ENCODE measurements at places on chromosomes 3 and 15. TPM values are rescaled to one million over a fixed set of nuclear protein-coding genes. Genes with fewer than 3 reads are reported as not detected.

GRCh38 chr15:73934281-73934680 lies 8.0 kb downstream of the LOXL1 start:
- H3K27me3 ChIP-seq = peaks cover 2% of the 10 kb centered on the region
- H3K4me1 ChIP-seq = peaks cover under 1% of the 10 kb centered on the region
- no peak overlapping the region for H3K4me3 ChIP-seq
- no peak overlapping the region for H3K27ac ChIP-seq

DNA sequence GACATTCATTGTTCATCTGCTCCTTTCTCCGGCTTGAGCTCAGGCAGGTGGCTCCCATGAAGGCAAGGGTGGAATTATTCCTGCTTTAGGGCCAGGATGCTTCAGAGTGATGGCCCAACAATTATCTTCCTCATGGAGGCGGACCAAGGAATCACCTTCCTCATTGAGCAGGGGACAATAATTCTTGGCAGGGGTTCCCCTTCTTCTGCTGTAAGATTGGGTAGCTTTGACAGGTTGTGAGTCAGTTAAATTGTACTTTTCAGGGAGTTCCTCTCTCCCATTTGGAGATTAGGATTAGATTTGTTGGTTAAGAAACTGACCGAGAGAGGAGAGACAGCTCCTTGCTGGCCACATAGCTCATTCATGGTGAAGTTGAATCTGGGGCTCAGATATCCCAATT lies 31.4 kb upstream of the CD47 start:
- peaks cover 2% of the 10 kb centered on the region for H3K27me3 ChIP-seq
- DNase-seq = no peak
- H3K4me3 ChIP-seq = no peak overlapping the region

DNA sequence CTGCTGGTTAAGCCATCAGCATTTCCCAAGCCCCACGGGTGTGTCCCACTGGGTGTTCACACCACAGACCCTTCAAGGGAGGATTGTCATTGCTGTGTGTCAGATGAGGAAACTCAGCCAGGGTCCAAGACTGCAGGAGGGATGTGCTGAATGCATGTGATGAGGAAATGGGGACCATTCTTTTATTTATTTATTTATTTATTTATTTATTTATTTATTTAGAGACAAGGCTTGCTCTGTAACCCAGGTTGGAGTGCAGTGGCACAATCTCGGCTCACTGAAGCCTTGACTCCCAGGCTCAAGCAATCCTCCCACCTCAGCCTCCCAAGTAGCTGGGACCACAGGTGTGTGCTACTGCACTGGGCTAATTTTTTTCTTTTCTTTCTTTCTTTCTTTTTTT lies 20.8 kb downstream of the PIF1 start:
- H3K36me3 ChIP-seq = no peaks in the 10 kb centered on the region
- no peak overlapping the region for H3K4me3 ChIP-seq
- peaks cover 7% of the 10 kb centered on the region for H3K27me3 ChIP-seq

DNA sequence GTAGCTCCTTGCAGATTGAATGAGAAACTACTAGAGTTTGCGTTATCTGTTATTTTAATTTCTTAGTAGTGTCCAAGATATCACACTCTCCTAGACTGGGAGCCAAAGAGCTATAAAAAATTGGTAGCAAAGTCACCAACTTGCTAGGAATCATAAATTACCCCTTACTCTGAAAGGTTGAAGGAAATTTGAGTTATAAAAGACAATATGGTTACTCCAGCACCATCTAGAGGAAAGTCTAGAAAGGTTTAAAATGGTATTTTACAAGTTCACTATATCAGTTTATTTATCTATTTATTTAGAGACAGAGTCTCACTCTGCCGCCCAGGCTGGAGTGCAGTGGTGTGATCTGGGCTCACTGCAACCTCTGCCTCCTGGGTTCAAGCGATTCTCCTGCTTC lies 121.6 kb downstream of the RBPMS2 start:
- H3K27me3 ChIP-seq = no peaks in the 10 kb centered on the region
- H3K36me3 ChIP-seq = no peaks in the 10 kb centered on the region
- DNase-seq = no peak
- peaks cover 20% of the 10 kb centered on the region for H3K4me1 ChIP-seq
- no peak overlapping the region for H3K27ac ChIP-seq
- no peak overlapping the region for H3K4me3 ChIP-seq

DNA sequence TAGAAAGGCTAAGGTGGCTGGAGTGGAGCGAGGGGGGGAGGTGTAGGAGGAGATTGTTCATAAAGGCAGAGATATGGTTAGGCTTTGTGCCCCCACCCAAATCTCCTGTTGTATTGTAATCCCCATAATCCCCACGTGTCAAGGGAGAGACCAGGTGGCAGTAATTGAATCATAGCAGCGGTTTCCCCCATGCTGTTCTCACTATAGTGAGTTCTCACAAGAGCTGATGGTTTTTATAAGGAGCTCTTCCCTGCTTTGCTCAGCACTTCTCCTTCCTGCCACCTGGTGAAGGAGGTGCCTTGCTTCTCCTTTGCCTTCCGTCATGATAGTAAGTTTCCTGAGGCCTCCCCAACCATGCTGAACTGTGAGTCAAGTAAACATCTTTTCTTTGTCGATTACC lies 64.7 kb upstream of the CFAP161 start:
- H3K27ac ChIP-seq = no peak overlapping the region
- H3K36me3 ChIP-seq = no peaks in the 10 kb centered on the region
- H3K27me3 ChIP-seq = peaks cover 10% of the 10 kb centered on the region
- no peak for DNase-seq

DNA sequence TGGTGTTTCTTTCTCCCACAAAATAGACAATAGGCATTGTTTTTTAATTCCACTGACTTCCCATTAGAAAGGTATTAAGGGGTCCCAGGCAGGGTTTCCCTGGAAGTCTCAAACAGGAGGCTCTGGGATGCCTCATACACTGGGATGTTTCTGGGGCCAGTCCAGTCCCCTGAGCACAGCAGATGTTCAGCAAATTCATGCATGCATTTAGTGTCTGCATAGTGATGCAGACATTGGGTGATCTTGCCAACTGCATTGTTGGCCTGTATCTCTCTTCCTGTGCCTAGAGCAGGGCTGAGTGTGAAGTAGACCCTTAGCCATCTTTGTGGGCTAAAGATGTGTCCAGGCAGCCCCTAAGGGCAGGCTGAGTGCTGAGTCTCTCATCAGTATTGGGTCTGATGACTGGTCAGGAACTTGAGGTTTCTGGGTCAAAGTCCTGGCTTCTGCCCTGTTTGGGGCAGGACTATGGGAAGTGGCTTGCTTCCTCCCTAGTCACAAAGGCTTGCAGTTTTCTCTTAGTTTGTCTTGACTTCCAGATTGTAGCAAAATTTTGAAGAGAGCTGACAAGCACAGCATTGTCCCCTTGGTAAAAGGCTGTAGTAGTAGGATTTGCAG lies 56.5 kb downstream of the BSN start:
- H3K27me3 ChIP-seq = peaks cover 2% of the 10 kb centered on the region
- no peaks in the 10 kb centered on the region for H3K4me1 ChIP-seq
- H3K36me3 ChIP-seq = no peaks in the 10 kb centered on the region
- no peak for DNase-seq
- no peak overlapping the region for H3K4me3 ChIP-seq

DNA sequence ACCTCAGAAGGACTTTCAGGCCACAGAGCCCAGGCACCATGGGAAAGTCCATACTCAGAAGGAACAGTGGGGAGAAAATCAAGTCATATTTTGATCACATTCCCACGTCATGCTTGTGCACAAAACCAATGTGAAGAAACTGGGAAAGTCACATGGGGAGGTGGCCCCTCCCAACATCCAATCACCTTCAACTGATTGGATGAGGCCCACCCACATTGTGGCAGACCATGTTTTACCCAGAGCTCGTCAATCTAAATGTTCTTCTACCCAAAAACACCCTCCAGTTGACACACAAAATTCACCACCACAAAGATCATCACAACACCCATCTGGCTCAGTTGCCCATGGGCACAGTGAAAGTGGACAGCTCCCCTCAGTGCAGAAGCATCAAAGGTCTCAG lies 248.2 kb upstream of the IGF1R start:
- H3K4me1 ChIP-seq = no peaks in the 10 kb centered on the region
- no peak for DNase-seq
- H3K27ac ChIP-seq = no peak overlapping the region
- no peak overlapping the region for H3K4me3 ChIP-seq
- no peaks in the 10 kb centered on the region for H3K36me3 ChIP-seq

GRCh38 chr3:169564883-169565282 lies 98.6 kb downstream of the MECOM start:
- DNase-seq = no peak
- no peaks in the 10 kb centered on the region for H3K36me3 ChIP-seq
- no peaks in the 10 kb centered on the region for H3K4me1 ChIP-seq
- no peak overlapping the region for H3K4me3 ChIP-seq
- H3K27ac ChIP-seq = no peak overlapping the region

- H3K4me1 ChIP-seq = no peaks in the 10 kb centered on the region
- no peak overlapping the region for H3K4me3 ChIP-seq
- no peak for DNase-seq
- no peaks in the 10 kb centered on the region for H3K27me3 ChIP-seq
- H3K36me3 ChIP-seq = no peaks in the 10 kb centered on the region
These were observed 415.8 kb upstream of the GRM7 start for GRCh38 chr3:6444888-6445658.

RYR3 gene
- total RNA-seq = 0.02 TPM

DNA sequence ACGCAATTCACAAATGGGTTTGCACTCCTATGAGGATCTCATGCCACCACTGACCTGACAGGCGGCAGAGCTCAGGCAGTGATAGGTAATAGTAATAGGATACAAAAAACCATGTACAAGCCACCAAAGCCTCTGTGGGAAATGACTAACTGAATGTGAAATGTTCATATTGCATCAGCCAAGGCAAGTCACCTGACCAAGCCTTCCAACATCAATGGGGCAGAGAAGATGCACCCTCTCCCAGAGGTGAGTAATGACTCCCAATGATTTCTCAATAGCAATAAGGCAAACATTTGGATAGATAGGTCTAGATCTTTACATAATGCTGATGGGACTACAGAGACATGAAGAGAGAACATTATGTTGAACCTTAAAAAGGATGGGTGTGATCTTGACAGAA lies 14.9 kb downstream of the CNTN3 start:
- no peak overlapping the region for H3K27ac ChIP-seq
- no peak for DNase-seq
- H3K36me3 ChIP-seq = no peaks in the 10 kb centered on the region

DCLK3 gene
- not detected for total RNA-seq

GRCh38 chr3:107976202-107976800 lies 114.5 kb downstream of the CD47 start:
- H3K36me3 ChIP-seq = no peaks in the 10 kb centered on the region
- peaks cover 3% of the 10 kb centered on the region for H3K27me3 ChIP-seq
- no peak overlapping the region for H3K4me3 ChIP-seq
- DNase-seq = no peak
- H3K4me1 ChIP-seq = peaks cover 26% of the 10 kb centered on the region

DNA sequence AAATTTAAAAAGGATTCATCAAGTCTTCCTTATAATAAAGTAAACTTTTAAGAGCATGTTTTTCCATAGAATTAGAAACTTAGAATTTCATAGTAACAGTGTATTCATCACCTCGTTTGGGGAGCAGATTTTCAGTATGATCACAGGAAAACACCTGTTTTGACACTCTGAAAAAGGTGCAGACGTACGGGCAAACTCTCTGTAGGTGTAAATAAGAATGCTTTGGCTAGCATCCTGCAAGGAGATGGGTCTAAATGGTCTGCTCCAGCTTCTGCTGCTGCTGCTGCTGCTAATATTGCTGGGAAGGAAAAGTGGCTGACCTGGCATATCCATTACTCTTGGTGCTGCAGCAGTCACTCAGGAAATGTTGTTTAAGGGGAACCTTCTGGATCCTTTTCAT lies 66.0 kb downstream of the MBNL1 start:
- no peak for DNase-seq
- H3K4me1 ChIP-seq = peaks cover 75% of the 10 kb centered on the region
- H3K4me3 ChIP-seq = peak overlapping the region; percentile 13
- peaks cover 39% of the 10 kb centered on the region for H3K36me3 ChIP-seq

- no peak overlapping the region for H3K4me3 ChIP-seq
- H3K36me3 ChIP-seq = peaks cover 1% of the 10 kb centered on the region
- H3K27me3 ChIP-seq = peaks cover 2% of the 10 kb centered on the region
- H3K27ac ChIP-seq = no peak overlapping the region
- peaks cover 10% of the 10 kb centered on the region for H3K4me1 ChIP-seq
These were observed 67.1 kb upstream of the MCTP2 start for GRCh38 chr15:94164202-94164807.

DNA sequence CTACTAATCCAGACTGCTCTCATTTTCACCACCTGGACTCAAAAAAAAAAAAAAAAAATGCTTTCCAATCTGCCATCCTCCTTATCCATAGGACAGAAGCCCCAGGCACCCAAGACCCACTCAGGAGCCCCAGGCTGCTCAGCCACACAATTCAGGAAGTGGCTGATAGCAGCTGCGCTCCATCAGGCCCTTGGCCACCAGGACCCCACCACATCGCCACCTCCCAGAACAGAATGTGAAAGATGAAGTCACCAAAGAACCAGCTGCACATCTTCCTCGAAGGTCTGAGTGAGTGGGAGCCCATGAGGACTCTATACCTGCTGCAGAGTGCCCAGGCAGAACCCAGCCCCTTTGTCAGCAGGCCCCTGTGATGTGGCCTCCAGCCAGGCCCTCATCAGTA lies 19.5 kb downstream of the POC1A start:
- peaks cover 10% of the 10 kb centered on the region for H3K4me1 ChIP-seq
- DNase-seq = no peak
- no peak overlapping the region for H3K4me3 ChIP-seq
- no peak overlapping the region for H3K27ac ChIP-seq

AHSG gene
- total RNA-seq = 0.16 TPM

DNA sequence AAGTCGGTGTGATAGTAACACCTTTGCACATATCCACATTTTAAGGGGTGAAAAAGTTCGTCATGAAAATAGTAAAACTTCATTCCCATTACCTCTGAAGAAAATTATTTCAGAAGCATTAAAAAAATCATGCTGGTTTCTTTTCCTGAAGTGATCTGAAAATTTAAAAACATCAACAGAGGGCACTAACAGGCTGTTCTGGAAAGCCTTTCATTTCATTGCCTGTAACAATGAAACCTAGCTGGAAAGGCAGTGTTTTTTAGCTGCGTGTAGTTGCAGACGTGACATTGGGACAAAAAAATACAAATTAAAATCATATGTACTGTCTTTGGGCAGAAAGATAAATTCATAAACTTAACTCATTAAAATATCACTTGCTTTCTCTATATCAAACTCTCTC lies 993.8 kb downstream of the GBE1 start:
- no peak overlapping the region for H3K4me3 ChIP-seq
- H3K4me1 ChIP-seq = no peaks in the 10 kb centered on the region
- DNase-seq = no peak
- no peak overlapping the region for H3K27ac ChIP-seq
- no peaks in the 10 kb centered on the region for H3K36me3 ChIP-seq

ULK4 gene
- 8.1 TPM for total RNA-seq

UQCC5 gene
- total RNA-seq = 14.1 TPM

- peak overlapping the region; percentile 57 for H3K27ac ChIP-seq
- H3K36me3 ChIP-seq = peaks cover 12% of the 10 kb centered on the region
- H3K27me3 ChIP-seq = peaks cover 7% of the 10 kb centered on the region
- H3K4me3 ChIP-seq = peak overlapping the region; percentile 82
These were observed 508 bp downstream of the GORASP1 start for GRCh38 chr3:39106851-39107387.

CPNE9 gene
- total RNA-seq = 0.93 TPM

GRCh38 chr3:46890132-46890531 lies 12.6 kb downstream of the PTH1R start:
- H3K36me3 ChIP-seq = no peaks in the 10 kb centered on the region
- no peak overlapping the region for H3K27ac ChIP-seq
- peaks cover 63% of the 10 kb centered on the region for H3K27me3 ChIP-seq
- H3K4me1 ChIP-seq = peaks cover 2% of the 10 kb centered on the region
